A375 (cell line): ENCODE measurements at places on chromosomes 12 and 14. TPM values are rescaled to one million over a fixed set of nuclear protein-coding genes. Genes with fewer than 3 reads are reported as not detected.

PTPRO gene
- total RNA-seq, result 1.4 and 5.2 TPM in 2 replicates

SLC35E3 gene
- 1.5 and 3.0 TPM in 2 replicates for total RNA-seq

FGF6 gene
- total RNA-seq, result not detected in 2 replicates

C14orf93 gene
- total RNA-seq, result 11.6 and 13.6 TPM in 2 replicates

HHIPL1 gene
- not detected in 2 replicates for total RNA-seq

NTF3 gene
- not detected in 2 replicates for total RNA-seq
